Right atrium auricular region (tissue), 2 donors: ENCODE measurements at places on chromosomes 2 and 18.

- no peak for DNase-seq
Measured at GRCh38 chr2:8215982-8216381, 465.9 kb upstream of the ID2 start.

DNA sequence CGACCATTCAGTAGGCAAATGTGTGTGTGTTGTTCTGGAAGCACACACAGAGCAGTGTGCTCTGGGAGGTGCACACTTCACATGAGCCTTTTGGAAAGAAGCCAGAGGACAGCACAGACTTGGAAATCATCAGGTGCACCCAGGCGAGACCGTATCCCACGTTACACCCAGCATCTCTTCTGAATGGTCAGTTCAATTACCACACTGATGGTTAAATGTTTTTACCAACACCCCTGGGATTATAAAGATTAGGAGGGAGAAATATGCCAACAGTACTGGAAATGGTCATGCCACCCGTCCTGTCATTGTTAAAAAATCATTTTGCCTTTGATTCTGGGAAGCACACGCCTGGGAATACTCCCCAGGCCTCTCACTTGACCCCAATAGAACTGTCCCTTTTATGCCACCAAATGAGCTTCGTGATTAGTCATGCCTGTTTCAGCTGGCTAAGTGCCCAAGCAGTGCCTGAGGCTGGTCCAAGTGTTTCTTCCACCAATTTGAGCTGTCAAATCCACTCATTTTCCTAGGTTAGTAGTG, 183.7 kb downstream of the NRP2 start:
- DNase-seq, result no peak

- no peak for DNase-seq
Measured at GRCh38 chr2:197208841-197209240, 101.7 kb downstream of the ANKRD44 start.

- DNase-seq, result no peak
Measured at GRCh38 chr18:51185075-51185474, 12.4 kb downstream of the MEX3C start.

- no peak for DNase-seq
Measured at GRCh38 chr2:205754924-205755321, 72.6 kb downstream of the NRP2 start.

- DNase-seq, result no peak
Measured at GRCh38 chr2:38975042-38975441, 85.4 kb downstream of the ARHGEF33 start.

- DNase-seq, result no peak
Measured at GRCh38 chr2:161814008-161814660, 189.9 kb downstream of the SLC4A10 start.

GRCh38 chr2:74008761-74009395, 24.2 kb downstream of the TET3 start:
- DNase-seq, result no peak

DNA sequence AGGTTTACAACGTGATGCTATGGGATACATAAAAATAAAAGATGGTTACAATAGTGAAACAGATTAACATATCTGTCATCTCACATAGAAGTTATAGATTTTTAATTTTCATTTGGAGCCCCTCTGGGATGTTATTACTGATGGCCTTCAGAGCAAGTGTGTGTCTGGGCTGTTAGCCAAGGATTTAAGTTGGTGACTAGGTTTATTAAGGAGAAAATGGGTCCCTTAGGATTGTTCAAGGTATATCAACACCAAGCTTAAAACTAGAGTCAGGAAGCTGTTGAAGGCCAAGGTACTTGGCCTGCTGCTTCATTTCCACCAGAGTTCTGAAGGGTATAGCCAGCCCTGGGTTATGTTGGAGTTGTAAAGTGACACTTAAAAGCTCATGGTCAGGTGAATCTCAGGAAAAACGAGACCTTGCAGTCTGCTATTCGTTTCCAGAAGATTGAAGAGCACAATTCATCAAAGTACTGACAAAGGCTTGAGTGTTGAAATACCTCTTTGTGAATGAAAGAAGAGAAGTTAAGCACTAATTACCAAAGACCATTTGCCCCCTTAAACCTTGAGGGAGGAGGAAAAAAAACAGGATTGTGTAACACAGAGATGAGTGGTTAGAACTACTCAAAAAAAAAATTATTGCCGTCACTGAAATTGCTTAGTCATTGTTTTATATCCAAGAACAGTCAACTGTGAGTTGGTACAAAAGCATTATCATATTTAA, 48.4 kb downstream of the MAP2 start:
- DNase-seq, result no peak

DNA sequence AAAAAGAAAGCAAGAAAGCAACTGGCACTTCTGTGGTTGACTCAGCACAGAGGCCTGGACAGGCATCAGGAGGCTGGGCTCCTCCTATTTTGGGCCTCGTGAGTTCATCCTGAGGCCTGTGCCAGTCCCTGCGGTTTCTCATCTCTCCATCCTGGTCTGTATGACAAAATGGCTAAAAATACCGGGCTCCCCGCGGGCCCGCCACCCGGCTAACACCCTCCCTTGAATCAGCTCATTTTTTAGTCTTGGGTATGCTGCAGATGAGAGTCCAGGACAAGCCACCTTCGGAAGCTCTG, 62.3 kb upstream of the YWHAQ start:
- DNase-seq, result peak; percentile 77

- no peak for DNase-seq
Measured at GRCh38 chr2:147108548-147108947, 736.3 kb upstream of the ACVR2A start.

GRCh38 chr2:158936978-158937377, 31.5 kb upstream of the TANC1 start:
- no peak for DNase-seq

- DNase-seq, result no peak
Measured at GRCh38 chr2:55419233-55419678, 400 bp downstream of the CCDC88A start.

DNA sequence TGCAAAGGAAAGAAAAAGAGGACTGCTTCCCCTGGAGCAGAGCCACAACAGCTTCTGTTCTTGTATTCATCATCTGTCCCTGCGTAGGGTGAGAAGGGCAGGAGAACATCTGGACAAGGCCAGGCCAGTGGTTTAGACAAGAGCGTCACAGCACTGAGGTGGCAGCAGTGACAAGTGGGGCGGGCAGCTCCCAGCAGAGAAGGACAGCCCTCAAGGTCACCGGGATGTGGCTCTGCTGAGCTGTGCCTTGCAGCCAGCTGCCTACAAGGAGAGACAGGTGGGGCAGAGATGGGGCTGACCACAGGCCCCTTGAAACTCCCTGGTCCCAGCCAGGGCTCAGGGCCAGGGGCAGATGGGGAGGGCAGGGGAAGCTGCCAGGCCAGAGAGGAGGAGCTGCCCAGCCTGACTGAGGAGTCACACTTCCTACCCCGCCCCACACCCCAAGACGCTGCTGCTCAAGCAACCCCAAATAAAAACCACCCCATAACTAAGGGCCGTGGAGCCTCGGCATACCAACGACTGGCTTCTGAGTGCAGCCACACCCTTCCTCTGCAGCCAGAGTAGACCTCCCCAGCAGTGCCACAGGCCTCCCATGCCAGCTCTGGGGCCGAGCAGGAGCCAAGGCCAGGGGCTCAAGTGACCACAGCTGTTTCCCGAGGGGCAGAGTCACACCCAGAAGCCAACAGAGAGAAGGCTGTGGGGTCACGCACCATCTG, 5.4 kb downstream of the RAB11FIP5 start:
- no peak for DNase-seq

DNA sequence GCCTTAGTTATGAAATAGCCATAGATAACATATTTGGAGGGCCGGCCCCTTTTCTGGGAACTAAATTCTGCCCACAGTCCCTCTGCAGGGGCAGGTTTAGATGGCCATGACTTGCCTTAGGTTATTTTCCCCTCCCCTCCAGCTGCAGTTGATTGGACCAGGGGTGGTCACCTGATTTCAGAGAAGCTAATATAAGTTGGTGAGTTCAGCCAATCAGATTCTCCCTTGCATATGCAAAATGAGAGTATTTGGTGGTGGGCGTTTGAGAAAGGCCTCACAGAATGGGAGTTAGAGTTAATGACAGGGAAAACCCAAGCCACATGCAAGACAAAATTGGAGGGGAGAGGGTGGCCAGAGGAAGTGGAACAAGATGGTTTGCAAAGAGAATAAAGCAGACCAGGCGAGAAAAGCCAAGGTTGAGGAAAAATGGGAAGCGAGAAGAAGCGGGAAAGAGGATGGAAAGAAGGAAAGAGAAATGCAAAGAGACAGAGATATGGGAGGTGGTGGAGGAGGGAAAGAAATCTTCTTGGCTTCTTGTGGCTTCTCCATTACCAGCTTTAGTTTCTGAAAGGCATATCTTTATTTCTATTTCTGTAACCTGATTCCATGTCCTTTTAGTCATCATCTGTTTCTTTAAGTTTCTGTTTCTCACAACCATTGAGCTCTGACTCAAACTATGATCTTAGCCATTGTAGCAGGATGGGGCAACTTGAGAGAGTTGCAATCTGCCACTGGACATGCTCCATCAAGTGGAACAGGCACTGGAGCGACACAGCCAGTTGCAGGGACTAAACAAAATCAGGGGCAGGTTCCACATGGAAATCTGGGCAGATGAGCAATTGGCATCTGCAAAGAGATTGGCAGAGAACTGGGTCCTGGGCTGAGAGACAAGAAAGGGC, 108.1 kb upstream of the SIX3 start:
- no peak for DNase-seq

DNA sequence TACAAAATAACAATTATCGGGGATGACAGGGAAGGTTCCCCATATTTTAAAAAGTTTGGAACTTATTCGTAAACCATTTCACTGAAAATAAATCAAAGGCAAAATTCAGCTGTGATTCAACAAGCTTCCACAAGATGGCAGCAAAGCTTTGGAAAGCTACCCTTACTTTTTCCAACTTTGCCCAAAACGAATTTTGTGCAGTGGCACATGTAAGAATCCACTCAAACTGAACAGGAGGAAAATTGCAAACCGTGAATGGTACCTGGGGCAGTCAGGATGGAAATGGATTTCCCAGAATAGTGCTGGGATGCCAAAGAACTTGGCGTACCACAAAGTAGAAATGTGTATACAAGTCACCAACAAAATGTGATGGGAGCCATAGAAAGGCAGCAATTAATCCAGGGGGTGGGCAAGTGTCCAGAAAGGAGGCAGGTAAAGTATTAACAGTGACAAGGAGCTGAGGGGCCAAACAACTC, 10.7 kb downstream of the RPL31 start:
- no peak for DNase-seq
